Glomerular endothelial cell (primary cell): ENCODE measurements at places on chromosomes 11 and 22. TPM values are rescaled to one million over a fixed set of nuclear protein-coding genes. Genes with fewer than 3 reads are reported as not detected.

GRCh38 chr11:28666632-28667031 is 558.4 kb downstream of the METTL15 start:
- no peak for DNase-seq

DNA sequence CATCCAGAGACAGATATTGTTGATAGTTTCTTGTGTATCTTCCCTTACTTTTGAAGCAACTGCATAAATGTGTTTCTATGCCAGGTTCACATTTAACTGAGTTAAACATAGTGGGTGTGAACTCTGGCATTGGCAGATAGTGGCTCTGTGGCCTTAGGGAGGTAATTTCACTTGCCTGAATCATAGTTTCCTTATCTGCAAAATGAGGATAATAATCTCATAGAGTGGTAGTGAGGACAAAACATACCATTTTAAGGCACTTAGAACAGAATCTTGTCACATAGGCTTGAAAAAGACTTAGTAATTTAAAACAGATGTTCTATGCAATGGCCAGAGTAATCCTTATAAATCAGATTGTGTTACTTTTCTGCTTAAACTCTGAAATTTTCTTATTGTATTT is 56.4 kb upstream of the SYN3 start:
- no peak for DNase-seq

GRCh38 chr11:94332814-94333213 is 28.4 kb downstream of the IZUMO1R start:
- DNase-seq = no peak

CYP2D6 gene
- 0.76 TPM in 1 of 2 replicates, not detected in the other for total RNA-seq

BBOX1 gene
- total RNA-seq = not detected in 2 replicates

E2F8 gene
- total RNA-seq = 0.53 and 2.3 TPM in 2 replicates

MOV10L1 gene
- total RNA-seq = 2.1 and 11.7 TPM in 2 replicates

SCGB1A1 gene
- not detected in 2 replicates for total RNA-seq

SYT13 gene
- total RNA-seq = 0.05 and 0.06 TPM in 2 replicates

CAPRIN1 gene
- 207 and 211 TPM in 2 replicates for total RNA-seq
